AG04449 (cell line): ENCODE measurements at places on chromosomes 6 and 20.

DNA sequence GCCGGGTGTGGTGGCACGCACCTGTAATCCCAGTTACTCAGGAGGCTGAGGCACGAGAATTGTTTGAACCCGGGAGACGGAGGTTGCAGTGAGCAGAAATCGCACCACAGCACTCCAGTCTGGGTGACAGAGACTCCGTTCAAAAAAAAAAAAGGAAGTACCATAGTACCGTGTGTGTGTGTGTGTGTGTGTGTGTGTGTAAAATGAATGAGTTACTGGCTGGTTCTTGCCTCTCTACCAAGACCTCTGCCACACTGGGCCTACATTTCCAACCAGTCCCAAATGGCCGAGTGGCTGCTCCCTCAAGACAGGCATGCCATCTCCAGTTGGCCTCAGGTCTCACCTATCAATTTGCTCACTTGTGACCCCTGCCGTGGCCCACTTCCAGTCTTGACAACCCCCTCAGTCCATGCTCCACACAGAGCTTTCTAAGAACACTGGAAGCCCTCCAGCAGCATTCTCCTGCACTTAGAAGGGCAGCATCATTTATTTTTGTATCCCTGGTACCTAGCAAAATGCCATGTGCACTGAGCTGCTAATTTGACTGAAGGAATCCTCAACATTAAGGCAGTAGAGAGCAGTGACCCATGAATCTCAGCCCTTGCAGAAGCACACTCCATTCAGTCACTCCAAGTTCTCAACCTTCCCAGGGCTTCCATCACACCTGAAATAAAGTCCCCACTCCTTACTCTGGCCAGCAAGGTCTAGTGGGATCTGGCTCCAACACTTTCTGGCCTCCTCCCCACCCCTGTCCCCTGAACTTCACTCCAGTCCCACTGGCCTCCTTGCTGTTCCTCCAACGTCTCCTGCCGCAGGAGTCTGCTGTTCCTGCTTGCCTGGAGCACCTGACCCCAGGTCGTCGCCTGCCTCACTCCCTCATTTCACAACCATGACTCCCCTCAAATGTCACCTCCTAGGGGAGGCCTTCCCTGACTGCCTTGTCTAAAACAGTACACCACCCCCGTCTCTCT lies 29.9 kb downstream of the COX4I2 start:
- no peak for DNase-seq

DNA sequence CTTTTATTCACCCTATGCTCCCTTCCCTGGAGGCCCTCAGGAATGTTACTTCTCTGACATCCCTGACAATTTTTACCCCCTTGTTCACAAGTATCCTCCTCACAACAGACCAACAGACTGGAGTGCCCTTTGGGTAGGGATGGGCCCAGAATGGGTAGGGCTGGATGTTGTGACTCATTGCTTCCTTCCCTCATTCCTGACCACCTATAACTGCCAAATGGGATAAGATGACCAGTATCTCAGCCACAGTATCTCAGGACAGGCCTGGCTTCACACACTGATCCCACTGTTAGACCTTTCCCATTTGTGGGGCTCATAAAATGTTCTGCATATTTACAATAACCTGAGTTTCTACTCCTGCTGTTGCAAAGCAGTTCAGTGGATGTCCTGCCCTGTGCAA lies 223.0 kb upstream of the LRFN2 start:
- no peak for DNase-seq

DNA sequence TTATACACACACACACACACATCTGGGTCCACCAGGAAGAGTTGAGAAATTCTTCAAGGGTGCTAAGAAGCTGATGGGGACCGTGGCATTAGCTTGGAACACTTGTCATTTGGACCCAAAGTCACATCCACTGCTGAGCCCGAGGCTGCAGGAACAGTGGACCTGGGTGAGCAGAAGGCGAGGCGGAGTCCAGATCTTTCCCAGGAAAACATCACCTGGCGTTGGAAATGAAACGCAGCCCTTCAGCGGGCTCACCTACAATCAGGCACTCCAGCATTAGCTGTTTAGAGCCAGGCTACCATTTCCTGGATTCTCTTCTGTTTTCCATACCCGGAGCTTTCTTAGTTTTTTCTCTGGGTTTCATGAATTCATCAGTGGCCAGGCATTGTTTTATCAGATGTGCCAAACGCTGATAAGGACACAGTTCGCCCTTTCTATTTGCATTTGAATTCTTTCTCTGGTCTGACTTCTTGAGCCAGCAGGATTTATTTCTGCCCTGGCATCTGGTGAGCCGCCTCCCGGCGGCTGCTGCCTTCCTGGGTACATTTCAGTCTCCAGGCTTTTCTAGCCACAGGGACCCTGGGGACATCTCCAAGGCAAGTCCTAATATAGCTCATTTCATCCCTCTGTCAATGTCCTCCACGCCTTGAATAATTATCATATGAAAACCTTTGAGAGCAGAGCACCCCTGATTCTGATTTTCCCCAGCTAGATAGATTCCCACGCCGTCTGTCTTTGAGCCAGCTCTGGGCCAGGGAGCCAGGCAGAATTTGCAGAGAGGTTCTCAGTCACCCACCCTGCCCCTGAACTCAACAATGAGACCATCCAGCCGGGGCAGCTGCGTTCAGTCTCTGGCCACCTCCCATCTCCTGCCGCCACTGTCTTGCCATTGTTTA lies 170.9 kb downstream of the TTLL2 start:
- no peak for DNase-seq

DNA sequence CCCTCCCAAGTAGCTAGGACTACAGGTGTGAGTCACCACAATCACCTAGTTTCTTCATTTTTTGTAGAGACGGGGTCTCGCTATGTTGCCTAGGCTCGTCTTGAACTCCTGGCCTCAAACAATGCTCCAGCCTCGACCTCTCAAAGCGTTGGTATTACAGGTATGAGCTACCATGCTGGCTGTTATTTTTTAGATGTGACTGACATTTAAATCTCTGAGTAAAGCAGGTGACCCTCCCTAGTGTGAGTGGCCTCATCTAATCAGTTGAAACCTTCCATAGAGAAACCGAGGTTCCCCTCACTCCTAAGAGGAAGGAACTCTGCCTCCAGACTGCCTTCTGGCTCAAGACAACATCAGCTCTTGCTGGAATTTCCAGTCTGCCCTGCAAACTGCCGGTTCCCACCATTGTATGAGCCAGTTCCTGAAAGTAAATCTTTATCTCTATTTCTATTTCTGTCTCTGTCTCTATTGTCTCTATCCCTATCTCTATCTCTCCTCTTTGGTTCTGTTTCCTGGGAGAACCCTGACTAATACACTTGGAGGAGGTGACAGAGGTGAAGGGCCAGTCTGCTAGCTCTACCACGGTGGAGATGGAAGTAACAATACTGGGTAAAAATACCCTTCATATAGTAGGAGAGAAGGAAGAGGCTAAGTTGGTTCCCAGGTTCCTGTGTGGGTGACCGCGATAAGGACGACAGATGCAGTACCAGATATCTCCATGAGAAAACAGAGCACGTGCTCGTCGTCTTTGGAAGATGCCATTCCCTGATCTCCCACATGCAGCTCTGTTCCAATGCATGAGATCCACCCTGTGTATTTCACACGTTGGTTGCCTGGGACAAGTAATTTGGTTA lies 81.0 kb downstream of the MYB start:
- DNase-seq, result no peak

- DNase-seq, result no peak
Observed at GRCh38 chr20:61385731-61386130, 133.7 kb downstream of the CDH4 start.
